ENCODE measurements at places on chromosomes 7 and 10.

DNA sequence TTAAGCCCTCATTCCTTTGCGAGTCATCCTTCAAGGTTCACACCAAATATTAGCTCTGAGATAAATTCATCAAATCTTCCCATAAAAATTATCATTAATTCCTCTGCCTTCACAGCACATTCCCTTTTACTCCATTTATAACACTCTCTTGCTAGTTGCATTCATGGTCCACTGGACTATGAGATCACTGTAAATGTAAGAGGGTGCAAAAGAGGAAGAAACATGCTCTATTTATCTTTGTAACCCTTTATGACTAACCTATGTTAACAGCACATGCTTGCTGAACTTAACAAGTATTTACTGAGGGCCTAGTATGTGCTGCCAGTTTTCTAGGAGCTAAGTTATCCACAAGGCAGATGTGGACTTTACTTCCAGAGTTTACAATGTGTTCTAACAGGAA lies 86.7 kb upstream of the TMEM168 start:
- no peak for DNase-seq

DNA sequence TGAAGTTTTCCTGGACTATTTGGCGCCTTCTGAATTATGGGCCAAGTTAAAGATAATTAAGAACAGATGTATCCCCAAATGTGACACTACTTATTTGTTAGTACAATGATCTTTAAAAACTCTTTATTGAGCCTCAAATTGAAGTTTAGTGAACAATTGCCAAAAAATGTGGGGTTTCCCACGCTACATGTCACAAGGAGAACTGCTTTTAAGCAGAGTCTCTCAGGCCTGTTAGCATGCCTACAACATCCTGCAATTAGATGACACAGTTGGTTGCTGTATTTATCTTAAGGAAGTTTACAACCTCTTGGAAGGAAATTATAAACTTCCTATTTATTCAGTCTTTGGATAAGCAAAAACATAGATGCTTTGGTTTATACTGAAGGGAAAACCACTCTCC lies 733.0 kb downstream of the TNS3 start:
- DNase-seq, result no peak

GRCh38 chr7:4888161-4888560 lies 4.6 kb upstream of the RADIL start:
- DNase-seq, result no peak

DNA sequence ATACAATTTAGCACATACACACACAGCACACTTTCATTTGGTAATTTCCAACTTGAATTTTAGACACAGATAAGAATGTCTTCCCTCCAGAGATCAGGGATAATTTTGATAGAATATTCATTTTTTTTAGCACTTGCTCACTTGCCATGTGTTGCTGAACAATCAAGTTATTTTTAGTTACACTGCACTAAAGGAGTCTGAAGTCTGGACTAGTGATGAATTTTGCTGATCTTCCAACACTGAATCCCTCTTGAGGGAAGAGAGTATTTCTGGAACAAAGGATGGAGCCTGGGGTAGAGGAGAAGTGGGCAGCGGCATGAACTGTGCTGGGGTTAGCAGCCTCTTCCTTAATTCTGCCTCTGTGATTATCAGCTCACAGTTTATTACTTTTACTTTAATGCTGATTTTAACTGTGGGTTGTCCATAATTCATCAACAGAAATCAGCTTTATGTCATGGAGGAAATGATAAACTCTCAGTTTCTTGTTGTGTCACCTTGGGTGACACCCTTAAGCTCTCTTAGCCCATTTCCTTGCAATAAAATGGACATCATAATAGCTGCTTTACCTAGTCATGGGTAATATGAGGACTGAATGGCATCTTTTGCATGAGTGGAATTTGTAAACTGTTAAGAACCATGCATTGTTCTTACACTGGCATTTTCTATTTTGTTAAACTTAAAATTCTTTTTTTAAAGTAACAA lies 32.1 kb downstream of the SGPL1 start:
- no peak for DNase-seq

DNA sequence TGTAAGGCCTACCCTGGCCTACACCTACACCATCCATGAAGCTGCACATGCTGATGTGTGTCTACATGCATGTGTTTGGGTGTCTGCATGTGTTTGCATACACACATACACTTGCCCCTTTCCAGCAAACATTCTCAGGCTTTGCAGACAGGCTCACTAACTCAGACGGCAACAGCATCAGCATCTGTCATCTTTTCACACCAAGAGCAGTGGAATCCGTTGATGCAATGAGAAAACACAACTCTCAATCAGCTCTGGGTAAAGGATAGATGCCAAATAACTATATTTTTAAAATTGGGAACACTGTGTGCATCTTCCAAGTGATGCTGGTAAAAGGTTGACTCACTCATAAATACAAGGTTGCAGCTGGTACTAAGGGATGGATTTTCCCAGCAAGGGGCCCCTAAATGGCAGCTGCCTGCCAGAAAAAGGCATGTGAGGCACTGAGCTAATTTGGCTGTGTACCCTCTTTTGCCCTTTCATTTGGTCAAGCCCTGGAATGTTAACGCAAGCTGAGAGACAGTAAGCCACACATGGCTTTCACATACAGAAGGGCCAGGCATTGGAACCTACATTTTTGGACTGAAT lies 296.3 kb upstream of the NPSR1 start:
- no peak for DNase-seq

GRCh38 chr10:118557946-118558345 lies 37.5 kb downstream of the PRLHR start:
- DNase-seq, result no peak

DNA sequence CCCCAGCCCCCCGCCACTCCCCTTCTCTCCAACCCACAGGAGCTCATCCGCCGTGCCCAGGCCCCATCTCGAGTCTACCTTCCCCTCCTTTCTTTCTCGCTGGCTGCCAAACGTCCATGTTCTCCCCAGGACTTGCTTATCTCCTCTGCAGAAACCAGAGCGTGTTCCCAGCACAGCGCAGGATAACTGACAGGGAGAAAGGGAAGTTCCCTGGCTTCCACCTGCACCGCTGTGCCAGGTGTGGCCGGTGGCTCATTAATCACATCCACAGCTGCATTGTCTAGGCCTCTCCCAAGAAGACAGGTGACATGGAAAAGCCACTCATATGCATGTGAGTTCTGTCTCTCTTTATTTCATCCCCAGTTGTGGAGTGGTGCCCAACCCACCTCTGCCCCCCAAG lies 113.2 kb downstream of the ITIH5 start:
- DNase-seq, result no peak

Data from activated naive CD4-positive, alpha-beta T cell (primary cell).